Diencephalon (tissue), 1 donor: ENCODE measurements at places on chromosomes 5 and 9. TPM values are rescaled to one million over a fixed set of nuclear protein-coding genes. Genes with fewer than 3 reads are reported as not detected.

C9 gene
- total RNA-seq, result not detected

CDHR2 gene
- total RNA-seq, result 0.69 TPM

MARCHF6 gene
- 248 TPM for total RNA-seq

ITK gene
- 0.23 TPM for total RNA-seq

SV2C gene
- total RNA-seq, result 34.4 TPM

GRXCR2 gene
- total RNA-seq, result not detected

PCDHGB2 gene
- total RNA-seq, result 7.6 TPM

AFAP1L1 gene
- total RNA-seq, result 5.5 TPM

TLR4 gene
- total RNA-seq, result 10.6 TPM

RPL35 gene
- 838 TPM for total RNA-seq
